ENCODE measurements at places on chromosomes 5 and 9.

DNA sequence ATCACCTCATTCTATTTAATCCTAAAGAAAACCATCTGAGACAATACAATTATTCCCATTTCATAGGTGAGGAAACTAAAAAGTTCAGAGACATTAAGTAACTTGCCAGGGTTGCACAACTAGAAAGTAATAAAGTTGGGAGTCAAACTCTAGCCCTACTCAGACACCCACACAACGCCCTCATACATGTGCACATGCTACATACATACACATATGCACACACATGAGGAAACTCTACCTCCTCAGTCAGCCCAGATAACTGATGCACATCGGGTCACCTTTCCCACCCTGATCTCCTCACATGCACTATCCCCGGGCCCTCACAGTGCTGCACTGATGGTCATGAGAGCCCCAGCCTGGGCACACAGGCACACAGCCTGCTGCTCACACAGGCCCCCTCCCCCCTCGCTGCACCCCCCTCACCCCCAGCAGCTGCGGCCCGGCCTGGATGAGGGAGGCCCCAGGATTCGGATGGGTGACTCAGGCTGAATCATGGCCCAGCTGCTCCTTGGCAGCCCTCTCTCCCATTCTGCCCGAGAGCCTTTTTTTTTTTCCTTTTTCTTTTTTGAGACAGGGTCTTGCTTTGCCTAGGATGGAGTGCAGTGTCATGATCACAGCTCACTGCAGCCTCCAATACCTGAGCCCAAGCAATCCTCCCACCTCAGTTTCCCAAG is 5.0 kb upstream of the GPRIN1 start:
- peak; percentile 69 for DNase-seq

DNA sequence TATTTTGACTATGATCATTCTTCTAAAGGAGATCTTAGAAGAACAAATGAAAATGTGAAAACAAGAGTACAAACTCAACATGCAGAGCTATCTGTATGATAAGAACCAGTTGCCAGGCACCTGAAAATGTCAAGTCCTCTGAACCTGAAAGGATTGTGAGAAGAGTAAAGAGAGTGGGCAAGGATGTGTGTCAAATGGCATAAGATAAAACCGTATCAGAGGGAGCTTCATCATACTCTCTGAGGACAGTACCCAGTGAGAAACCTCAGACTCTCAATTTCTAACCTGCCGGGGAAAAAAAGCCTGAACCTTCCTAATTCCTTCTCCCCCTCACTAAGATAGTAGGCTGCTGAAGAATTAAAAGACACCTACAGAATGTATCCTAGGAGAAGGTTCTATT is 6.8 kb downstream of the ETF1 start:
- DNase-seq, result no peak

- DNase-seq, result no peak
Observed at GRCh38 chr9:131867611-131868192, 127.8 kb upstream of the RAPGEF1 start.

DNA sequence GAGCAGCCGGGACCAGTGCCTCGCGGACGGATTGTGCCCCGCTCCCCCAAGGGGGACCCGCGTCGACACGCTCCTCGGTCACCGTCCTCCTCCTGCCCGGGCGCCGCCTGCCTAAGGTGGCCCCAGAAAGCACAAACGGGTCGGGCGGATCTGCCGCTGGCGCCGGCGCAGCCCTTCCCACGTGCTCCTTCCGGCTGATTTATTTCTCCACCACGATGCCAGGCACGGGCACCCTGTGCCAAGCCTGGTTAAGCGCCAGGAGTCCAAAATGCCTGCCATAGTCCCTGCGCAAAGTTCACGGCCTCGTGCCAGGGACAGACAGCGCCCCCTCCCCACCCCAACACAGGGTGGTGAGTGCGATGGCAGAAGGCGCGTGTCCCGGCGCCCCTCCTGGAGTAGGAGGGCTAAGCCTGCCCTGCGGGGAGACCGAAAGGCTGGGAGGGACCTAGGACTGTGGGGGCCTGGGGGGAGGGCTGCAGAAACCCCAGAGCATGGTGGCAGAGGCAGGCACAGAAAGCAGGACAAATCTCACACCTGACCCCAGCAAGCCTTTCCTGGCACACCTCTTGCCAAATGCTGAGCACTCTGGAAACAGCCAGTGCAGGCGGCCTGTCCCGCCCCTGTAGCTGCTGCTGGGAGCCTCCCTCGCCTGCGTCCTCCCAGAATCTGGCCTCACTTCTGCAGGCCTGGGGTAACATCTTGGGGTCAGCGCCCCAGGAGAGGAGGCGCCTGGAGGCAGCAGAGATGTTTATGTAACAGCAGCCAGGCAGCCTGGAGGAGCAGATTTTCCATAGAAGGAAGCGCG is 1.1 kb upstream of the NOTCH1 start:
- DNase-seq, result peak; percentile 46

DNA sequence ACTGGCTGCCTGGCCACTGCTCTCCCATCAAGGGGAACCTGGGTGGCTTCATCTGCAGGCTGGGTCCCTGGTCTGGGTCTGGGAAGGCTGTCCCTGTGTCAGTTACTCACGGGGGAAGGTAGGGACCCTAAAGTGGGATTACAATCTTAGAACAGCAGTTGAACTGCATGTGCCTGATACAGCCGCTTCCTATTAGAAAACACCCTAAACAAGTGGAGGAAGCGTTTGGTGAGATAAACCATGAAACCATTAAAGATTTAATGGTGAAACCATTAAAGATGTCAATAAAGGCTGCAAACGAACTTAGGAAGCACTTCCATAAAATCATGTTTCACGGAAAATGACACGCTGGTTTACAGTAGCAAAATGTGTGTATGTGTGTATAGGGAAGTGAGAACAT is 2.5 kb upstream of the GFI1B start:
- no peak for DNase-seq

DNA sequence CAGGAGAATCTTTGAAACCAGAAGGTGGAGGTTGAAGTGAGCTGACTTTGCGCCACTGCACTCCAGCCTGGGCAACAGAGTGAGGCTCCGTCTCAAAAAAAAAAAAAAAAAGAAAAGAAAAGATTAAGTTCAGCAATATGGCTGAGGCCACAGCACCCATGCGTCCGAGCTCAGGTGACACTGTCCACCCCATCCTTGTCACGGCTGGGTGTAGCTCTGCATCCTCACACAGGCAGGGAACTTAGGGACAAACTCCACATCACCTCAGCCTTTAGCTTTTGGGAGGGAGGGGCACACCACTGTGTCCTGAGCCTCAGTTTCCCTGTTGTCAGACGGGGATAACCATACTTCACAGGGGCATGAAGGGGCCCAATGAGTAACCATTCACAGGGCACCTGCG is 15.5 kb downstream of the FGD3 start:
- DNase-seq, result no peak

All from H4 (cell line).